Activated naive CD4-positive, alpha-beta T cell (primary cell): ENCODE measurements at places on chromosomes 6 and 20.

DNA sequence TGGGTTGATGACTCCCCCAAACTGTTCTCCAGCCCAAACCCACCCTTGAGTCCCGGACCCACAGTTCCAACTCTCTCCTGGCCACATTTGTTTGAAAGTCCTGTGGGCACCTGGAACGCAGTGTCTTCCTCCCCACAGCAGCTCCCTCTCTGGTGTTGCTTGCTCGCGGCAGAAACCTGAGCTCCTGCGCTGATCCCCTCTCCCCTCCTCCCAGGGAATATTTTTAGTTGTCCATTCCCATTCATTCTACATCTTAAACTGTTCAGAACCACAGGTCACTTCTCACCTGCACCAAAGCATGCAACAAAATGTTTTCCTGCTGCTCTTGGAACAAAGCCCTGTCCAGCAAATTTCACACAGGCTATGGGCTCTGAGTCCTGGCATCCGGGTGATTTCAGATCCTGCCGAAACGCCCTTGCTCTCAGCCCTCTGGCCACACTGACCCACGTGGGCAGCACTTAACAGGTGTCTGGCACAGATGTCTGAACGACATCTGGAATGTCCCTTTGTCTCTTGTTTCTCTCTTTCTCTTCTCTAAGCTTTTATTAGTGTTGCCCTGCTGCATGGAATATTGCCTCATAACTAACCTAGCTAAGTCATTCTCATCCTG lies 27.0 kb upstream of the PMEPA1 start:
- DNase-seq, result no peak

DNA sequence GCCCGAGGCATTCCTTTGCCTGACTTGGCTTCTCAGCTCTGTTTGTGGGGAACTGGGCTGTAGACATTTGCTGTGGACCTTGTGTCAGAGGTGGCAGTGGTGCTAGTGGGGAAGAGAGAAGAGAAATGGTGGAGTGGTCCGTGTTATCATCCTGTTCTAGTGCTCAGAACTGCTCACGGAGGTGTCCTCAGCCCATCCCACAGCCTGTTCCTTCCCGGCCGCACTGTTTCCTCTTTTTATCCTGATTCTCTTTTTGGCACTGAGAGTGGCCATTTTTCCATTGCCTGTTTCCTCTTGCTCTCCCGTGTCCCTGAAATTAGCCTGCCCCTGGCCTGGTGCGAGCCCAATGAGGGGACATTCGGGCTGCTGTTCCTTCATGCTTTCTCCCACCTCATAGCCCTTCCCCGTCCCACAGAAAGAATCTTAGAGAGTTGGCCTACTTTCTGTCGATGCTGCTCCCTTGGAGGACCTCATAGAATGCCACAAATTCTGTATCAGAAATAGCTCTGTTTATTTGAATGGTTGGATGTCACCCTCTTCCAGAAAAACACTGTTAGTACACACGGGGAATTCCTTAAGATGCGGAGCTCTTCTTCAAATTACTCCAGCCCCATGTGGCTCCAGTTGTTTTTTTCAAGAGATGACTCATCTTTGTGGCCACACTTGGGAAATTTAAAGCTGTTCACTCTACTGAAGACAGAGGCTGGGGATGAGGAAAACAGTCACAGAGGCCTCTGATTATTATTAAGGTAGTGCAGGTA lies 26.1 kb downstream of the FARS2 start:
- no peak for DNase-seq

DNA sequence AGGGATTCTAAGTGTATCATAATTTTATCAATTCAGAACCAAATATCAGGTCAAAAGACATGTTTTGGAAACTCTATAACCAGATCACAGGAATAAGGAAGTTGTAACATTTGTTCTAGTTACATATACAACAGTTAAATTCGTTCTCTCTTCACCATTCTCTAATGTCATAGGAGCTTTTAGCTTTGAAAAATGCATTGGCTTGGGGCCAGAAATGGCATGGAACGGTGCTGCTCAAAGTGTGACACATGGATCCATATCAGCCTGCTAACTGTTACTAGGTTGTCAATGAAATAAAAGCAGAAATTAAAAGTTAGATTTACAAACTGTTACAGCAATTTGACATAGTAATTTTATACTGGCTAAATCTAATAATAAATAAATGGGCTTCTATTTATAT lies 120.3 kb downstream of the LCA5 start:
- DNase-seq, result no peak

- no peak for DNase-seq
These were observed 81.6 kb downstream of the ZNF217 start for GRCh38 chr20:53512076-53512475.

GRCh38 chr6:136232701-136233100 lies 17.4 kb downstream of the MTFR2 start:
- DNase-seq, result no peak

- DNase-seq, result no peak
These were observed 1.4 kb upstream of the AAR2 start for GRCh38 chr20:36234771-36235320.

GRCh38 chr20:63206878-63207277 lies 9.1 kb downstream of the YTHDF1 start:
- DNase-seq, result no peak

GRCh38 chr6:98039443-98039842 lies 756.4 kb upstream of the MMS22L start:
- no peak for DNase-seq

DNA sequence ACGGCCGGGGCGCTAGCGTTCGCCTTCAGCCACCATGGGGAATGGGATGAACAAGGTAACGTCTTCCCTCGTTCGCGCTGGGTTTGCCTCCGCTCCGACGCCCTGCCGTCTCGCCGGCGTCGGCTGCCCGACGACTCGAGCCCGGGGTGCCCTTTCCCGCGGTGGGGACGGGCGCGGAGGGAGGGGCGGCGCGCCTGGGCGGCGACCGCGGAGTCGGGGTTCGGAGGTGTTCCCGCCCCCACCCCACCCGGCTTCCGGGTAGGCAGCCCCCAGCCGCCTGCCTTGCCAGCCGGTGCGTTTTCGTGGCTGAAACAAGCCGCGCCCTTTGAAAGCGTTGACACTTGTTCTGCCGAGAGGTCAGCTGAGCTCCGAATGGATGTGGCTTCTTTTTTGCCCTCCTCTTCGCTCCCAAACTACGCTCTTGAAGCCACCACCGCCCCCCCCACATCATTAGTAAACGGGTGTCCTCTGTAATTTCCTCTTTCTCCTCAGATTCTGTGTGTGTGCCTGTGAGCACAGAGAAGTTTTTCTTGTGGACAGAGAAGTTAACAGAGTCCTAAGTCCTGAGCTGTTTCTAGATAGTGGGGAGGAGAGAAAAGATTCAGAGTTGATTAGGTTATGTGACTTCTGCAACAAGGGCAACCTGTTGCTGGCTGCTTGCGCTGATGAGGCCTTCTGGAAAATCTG lies 362 bp downstream of the DUSP22 start:
- no peak for DNase-seq

DNA sequence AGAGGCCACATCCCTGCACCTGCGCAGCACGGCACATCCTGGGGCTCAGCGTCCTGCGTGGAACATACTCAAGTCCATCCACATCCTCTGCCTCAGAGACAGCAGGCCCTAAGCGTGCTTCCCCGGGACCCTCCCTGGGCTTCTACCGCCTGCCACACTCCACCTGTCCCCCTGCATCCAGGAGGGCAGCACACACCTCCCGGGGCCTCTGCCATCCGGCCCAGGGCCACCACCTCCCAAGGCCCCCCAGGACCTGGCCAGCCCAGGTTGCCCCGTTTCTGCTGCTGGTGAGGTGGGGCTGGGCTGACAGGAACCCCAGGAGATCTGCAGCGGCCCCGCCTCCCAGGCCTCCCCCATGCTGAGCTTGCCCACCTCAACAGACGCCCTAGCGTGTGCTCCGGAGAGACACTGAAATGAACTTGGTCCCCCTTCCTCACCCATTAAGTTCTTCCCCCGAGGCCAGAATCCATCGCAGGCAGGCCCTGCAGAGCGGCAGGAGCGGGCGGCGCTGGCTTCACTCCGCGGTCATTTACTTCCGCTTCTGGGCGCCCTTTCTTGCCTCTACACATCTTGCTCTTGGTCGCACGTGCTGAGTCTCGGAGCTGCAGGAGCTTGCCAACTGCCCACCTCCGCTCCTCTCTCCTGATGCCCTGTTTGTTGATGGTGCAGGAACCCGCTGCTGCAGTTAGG lies 235.3 kb downstream of the TAF4 start:
- DNase-seq, result no peak

- DNase-seq, result no peak
These were observed 271.6 kb upstream of the SGK1 start for GRCh38 chr6:134589512-134589911.

- DNase-seq, result no peak
These were observed 3.3 kb upstream of the ULBP3 start for GRCh38 chr6:150072201-150072600.

DNA sequence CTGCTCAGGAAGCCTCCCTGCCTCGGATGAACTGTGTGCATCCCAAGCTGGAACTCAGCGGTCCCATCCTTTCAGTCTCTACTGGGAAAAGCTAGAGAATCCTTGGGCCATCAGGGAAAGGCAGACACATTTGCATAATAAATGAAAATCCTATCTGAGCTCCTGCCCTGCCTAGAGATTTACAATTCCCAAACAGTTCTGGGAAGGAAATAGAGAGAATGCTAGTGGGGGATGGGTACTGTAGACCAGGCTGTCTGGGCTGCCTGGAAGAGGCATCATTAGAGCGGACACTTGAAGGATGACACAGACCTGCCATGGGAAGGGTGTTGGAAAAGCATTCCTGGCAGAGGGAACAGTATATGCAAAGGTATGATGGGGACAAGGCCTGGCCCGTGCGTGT lies 44.3 kb downstream of the TFAP2C start:
- no peak for DNase-seq

DNA sequence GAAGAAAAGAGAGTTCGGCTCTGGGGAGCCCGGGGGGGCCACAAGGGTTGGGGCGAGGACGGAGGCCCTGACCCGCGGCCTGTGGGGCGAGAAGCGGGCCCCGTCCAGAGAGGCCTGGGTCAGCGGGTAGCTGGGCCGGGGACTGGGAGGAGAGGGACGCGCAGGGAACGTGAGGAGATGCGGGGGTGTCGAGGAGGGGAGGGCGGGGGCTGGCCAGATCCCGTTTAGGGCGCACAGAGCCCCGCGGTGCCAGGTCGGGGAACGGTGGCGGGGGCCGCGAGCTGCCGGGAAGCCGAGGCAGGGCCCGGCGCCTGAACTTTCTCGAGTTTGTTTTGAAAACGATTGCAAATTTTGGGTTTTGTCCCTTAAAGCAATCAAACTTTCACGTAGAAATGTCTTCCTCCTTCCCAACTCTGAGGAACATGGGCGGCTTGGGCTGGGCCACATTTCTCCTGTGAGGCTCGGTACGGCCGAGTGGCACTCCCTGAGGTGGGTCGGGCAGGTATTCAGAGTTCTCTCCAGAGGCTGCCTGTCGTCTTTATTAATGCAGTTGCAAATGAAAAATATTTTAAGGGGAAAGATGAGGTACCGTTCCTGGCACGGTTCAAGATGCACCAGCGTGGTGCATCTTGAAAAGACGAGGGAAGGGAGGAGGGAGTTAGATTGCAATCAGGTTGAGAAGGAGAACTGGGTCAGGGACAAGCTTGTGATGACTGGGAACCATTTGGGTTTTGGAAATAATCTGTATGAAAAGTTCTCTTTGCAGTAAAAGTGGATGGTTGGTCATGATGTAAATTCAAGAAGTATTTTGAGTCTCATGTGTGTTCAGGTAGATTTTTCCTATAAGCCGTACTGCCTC lies 972 bp downstream of the RNF8 start:
- DNase-seq, result no peak

- DNase-seq, result no peak
These were observed 99.5 kb downstream of the FOXC1 start for GRCh38 chr6:1709234-1709641.

DNA sequence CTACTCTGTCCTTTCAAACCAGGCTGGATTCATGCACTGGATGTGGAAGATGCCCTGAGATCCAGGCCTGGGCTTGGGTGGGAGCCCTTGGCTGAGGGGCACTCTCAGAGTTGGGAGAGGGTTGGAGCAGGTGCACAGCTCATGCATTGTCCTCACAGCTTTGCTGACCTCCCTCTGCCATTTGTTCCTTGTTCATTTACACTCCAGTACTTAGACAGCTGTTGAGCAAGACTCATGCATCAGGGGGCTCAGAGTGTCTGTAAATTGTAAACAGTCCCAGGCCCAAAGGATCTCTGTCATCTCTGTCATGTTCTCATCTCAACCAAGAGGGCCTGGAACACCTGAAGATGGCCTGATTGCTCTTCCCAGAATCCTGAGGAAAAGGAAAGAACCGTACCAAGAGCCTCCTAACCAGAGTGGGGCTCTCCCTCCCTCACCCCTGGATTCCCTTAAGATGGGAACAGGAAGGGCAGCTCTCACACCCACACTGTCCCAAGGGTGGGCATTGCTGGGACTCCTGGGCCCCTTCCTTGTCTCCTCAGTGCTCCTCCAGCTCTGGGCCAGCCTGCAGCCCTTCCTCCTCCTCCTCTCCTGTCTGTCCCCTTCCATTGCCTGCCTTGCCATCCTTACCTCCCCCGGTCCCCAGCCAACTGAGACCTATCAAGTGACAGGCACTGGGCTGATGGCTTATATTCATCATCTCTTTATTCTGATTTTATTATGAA lies 132.9 kb downstream of the FOXO3 start:
- no peak for DNase-seq

DNA sequence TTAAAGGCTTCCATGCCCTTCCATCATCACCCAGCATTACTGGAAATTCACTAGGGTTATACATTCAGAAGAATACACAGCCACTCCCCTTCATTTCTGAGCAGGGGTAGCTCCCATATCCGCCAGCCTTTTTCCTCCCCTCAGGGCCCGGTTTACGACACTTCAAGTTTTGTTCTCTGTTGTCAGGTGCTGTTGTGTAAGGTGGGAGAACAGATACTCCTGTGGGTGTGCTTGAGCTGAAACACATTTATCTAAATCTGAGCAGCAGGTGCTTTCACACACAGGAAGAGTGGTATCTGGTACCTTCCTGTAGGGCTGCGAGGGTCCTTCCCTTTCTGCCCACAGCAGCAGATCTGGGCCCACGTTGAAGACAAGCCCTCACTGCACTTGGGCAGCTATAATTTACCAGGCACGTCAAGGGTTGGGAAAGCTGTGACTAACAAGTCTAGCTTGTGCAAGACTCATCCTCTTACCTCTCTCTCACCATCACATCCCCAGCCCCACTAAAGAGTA lies 215.8 kb upstream of the RREB1 start:
- DNase-seq, result no peak

GRCh38 chr6:15555101-15556038 lies 107.5 kb downstream of the DTNBP1 start:
- DNase-seq, result no peak

DNA sequence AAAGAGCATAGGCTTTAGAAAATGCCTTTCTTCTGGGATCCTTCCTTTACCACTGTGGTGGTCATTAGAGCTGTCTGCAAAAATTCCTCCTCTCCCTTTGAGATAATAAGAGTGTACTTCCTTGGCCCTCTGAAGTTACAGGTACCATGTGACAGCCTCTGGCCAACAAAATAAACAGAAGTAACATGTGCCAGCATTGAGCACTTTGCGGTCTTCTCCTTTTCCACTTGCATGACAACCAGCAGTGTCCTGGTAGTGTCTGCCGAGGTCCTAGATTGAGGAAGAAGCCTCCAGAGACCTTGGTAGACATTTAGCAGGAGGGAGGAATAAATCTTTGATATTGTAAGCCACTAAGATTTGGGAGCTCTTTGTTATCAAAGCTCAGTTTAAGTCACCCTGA lies 87.5 kb upstream of the ARID1B start:
- no peak for DNase-seq
